ENCODE measurements at places on chromosomes 6 and 20. TPM values are rescaled to one million over a fixed set of nuclear protein-coding genes. Genes with fewer than 3 reads are reported as not detected.

DNA sequence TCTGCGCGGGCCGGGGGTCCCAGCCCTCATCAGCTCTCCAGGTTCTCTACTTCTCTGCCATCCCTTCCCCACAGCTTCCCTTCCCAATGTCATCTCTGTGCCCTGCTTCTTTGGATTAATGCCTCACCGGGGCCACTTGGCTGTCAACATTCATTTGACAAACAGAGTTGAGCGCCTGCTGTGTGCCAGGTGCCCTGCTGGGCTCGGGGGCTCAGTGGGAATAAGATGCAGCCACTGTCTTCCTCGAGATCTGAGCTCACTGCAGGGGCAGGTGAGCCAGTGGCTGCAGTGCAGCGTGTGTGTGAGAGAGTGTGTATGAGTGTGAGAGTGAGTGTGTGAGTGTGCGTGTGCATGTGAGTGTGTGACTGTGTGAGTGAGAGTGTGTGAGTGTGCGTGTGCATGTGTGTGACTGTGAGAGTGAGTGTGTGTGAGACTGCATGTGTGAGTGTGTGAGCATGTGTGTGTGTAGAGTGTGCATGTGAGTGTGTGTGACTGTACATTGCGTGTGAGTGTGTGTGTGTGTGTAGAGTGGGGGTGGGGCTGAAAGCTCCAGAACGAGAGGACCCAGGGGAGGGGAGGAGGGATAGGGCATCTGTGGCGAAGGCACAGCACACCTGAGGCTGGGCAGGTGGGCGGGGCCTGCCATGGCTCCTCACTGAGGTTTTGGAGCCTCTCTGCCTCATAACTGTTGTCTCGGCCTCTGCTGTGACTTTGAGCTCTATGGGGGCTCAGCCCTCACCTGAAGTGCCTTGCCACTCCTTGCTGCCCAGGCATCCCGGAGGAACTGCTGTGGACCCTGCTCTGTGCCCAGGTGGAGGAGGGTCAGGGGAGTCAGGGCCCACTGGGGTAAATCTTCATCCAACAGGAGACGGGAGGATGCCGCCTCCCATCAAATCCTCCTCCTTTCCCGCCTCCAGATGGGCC lies 36.5 kb upstream of the PHACTR3 start:
- DNase-seq: no peak

GRCh38 chr20:36845288-36845971 lies 30.5 kb upstream of the TLDC2 start:
- no peak for DNase-seq

- DNase-seq: no peak
These were observed 57.5 kb downstream of the MYLK4 start for GRCh38 chr6:2693231-2693630.

DNA sequence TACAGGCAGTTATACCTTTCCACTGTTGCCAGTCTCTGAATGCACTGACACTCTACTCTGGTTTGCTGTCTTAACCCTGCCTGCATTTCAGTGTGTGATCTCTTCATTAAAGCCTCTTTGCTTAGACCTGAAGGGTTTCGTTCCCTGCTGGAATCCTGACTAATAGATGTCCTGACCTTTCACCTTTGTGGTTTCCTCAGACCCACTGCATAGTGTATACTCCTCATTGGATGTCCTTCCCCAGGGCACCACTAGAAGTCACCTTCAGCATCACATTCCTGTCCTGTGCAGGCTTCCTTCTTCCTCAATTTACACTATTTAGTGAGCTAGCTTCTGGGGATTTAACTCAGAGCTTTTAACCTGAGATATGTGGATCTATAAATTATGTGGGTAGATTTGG lies 120.6 kb downstream of the RCAN2 start:
- DNase-seq: no peak

DNA sequence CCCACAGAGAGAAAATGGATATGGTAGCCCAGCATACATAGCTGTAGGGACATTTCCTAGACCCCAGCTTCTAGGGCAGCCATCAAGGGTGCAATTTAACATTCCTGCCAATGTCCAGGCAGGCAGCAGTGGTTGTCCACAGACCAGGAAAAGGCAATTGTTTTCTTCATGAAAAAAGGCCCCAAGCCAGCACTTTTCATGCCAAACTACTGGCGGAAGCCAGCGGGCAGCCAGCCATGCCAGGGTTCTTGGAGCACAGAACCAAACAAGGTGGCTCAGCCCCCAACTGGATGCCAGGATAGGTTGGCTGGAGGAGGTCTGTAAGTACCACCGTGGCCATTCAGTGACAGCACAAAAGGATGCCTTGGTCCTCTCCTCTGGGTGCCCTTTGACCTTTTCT lies 94.6 kb downstream of the BANF2 start:
- DNase-seq: no peak

DNA sequence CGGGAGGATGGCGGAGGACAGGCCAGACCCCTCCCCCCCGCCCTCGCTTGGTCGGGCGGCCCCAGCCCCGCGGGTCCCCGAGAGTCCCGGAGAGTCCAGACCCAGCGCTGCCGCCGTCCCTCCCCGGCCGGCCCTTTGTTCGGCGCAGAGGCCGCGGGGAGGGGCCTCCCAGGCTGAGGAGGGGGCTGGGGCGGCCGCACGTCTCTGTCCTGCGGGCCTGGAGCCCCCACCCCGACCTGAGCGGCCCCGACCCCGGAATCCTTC lies 806 bp downstream of the KCNQ2 start:
- DNase-seq: no peak

The HAO1 gene
- not detected for total RNA-seq

The HLA-DRA gene
- 455 TPM for total RNA-seq

The C20orf141 gene
- not detected for total RNA-seq
